ENCODE measurements at places on chromosomes 1 and 21.

GRCh38 chr1:17356387-17357026 lies 15.5 kb upstream of the PADI6 start:
- no peak for DNase-seq

DNA sequence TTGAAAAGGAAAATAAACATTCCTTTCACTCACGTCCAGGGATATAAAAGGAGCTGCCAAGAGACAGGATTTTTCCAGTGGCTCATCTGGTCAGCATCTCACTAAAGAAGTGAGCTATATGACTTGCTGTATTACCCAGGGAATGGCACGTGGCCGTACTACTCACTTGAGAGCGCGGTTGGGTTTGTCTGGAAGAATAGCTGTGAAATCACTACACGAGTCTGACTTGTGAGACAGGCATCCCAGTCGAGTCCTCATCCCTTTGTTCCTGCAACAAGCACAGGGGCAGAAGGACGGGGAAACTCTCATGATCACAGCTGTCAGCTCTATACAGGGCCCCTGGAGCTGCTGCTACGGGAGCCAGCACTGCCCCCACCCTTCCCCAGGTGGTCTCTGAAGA lies 17.7 kb downstream of the RGS8 start:
- no peak for DNase-seq

DNA sequence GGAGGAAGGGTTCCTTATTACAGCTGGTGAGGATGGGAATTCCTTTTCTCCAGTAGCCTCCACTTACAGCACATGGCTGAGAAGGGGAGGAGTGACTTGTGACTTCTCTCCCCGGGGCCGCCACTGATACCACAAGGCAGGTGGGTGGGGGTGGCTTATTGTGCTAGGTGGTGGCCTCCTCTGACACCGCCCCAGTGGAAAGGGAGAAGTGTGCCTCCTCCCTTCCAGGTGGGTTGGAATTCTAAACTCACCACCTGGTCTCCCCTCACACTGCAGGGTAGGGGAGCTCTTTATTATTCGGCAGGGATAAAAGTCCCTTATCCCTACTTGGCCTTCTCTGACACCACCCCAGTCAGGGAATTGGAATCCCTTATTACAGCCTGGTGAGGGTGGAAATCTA lies 89.5 kb downstream of the CCDC30 start:
- DNase-seq = no peak

GRCh38 chr1:9628541-9629444 lies 22.7 kb upstream of the PIK3CD start:
- no peak for DNase-seq

DNA sequence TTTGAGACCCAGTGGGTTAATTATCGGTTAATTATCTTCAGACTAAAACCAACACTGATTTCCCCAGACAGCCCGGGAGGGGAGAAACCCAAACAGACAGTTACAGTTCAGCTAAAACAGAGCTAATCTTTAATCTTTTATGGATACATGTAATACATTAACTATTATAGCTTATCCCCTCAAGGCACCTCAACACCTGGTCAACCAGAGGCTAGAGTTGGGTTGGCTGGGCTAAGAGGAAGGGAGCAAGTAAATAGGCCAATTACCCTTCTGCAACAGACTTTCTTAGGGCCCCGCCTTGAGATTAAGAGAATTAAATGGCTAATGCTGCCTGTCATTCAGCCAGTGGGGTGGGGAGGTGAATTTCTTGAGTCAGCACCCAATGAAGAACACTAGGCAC lies 6.6 kb upstream of the MED18 start:
- DNase-seq = no peak

- no peak for DNase-seq
Observed at GRCh38 chr1:156822680-156823079, 6.0 kb upstream of the SH2D2A start.

DNA sequence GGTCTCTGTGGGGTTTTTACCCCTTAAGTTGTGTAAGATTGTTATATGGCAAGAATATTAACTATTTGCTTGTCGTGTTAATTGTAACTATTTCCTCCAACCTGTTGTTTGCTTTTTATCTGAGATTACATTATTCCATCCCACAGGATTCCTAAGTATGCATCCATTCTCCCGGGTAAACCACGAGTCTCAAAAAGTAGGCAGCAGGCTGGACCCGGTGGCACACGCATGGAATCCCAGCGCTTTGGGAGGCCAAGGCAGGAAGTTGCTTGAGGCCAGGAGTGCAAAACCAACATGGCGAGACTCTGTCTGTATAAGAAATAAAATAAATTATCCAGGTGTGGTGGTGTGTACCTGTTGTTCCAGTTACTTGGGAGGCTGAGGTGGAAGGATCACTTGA lies 12.6 kb upstream of the RSPO1 start:
- DNase-seq = no peak

DNA sequence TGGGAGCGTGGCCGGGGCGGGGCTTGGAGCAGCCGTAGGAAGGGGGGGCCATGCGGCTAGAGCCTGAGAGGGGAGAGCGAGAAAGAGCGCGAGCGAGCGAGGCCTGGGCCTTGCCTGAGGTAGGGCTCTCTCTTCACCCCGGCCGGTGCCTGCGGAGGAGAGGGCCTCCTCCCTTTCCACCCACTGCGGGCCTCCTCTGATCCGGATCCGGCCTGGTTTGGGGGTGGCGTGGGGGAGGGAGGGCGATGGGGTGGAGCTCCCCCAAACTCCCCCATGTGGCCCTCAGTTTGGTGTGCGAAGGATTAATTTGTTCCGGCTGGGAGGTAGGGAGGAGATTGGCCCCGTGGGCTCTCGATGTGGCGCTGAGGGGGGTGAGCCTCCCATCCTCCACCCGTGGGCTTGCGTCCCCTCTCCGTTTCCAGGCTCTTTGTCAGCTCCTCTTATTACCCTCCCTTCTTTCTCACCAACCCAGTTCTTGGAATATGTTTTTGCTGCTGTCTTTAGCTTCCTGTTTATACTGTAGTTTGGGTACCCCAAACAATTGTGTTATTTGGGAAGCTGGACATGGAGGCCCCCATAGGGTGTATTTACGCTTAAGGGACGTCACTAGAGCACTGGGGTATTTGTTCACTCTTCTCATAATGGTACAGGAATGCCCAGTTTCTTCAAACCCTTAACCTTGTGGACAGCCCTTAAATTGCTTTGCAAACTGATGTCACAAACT lies 685 bp downstream of the UBAP2L start:
- DNase-seq = peak; percentile 75
